ENCODE measurements at places on chromosomes 1 and 21.
A peak's percentile ranks its signal among the peaks of the same experiment; 100 is the strongest.

GRCh38 chr21:37982496-37983318, 66.5 kb upstream of the KCNJ6 start:
- DNase-seq: no peak

- no peak for DNase-seq
Observed at GRCh38 chr1:215793180-215793579, 226.1 kb downstream of the KCTD3 start.

- DNase-seq: no peak
Observed at GRCh38 chr1:98322966-98323365, 338.6 kb upstream of the SNX7 start.

DNA sequence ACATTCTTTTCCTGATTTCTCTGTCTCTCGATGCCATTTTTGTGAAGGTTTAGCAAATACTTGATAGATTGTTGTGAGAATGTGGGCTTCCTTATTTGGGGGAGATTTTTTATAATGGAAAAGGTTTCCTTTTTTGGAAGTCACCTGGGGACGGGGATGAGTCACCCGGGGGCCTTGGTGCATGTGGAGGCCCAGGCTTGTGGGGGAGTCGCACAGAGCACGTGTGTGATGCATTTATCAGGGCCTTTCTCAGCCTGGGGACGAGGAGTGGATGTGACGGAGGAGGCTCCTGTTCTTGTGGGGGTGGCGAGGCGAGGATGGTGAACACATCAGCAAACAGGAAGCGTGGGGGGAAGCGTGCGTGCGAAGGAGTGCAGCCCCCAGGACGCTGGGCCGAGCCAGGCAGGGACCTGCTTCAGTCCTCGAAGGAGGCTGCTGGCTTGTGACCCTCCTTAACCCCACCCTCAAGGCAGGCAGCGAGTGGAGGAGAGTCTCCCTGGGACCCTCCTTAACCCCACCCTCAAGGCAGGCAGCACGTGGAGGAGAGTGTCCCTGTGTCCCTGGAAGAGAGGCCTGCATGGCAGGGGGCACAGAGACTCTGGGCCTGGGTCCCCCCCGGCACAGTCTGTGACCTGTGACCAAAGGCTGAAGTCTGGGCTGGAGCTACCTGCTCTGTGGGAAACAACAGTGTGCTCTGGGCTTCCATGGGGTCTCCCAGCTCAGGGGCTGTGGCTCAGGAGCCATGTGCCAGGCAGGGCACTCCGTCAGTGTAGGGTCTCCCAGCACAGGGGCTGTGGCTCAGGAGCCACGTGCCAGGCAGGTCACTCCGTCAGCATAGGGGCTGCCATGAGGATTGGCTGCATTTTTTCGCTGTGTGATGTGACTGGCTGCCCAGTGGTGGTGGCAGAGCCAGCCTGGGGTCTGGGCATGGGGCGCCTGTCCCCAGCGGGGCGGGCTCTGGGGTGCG, 57.2 kb downstream of the AGPAT3 start:
- DNase-seq: no peak

DNA sequence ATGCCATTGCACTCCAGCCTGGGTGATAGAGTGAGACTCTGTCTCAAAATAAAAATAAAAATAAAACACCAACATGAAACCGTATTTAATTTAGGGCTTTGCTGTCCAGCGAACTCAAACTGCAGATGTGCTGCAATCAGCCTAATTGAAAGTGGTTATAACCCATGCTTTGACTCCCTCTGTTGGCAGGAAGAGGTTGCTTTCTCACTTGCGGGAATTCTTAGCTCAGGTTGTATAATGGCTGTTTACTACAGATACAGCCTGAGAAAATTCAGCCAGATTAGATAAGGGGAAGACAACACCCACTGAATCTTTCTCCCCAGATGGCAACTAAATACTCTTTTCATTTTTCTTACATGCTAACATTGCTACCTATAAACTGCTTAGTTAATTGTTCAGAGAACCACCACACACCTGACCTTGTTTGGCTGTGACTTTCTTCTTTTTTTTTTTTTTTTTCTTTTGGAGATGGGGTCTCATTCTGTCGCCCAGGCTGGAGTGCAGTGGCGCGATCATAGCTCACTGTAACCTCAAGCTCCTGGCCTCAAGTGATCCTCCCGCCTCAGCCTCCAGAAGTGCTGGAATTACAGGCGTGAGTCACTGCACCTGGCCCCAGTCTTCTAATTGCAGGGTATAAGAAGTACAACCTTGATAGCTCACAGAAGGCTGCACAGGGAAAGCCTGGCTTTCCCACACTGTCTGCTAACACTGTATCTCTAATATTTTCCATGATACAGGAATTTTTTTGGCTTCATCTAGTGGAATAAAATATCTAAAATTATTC, 34.6 kb downstream of the DNTTIP2 start:
- DNase-seq: no peak

DNA sequence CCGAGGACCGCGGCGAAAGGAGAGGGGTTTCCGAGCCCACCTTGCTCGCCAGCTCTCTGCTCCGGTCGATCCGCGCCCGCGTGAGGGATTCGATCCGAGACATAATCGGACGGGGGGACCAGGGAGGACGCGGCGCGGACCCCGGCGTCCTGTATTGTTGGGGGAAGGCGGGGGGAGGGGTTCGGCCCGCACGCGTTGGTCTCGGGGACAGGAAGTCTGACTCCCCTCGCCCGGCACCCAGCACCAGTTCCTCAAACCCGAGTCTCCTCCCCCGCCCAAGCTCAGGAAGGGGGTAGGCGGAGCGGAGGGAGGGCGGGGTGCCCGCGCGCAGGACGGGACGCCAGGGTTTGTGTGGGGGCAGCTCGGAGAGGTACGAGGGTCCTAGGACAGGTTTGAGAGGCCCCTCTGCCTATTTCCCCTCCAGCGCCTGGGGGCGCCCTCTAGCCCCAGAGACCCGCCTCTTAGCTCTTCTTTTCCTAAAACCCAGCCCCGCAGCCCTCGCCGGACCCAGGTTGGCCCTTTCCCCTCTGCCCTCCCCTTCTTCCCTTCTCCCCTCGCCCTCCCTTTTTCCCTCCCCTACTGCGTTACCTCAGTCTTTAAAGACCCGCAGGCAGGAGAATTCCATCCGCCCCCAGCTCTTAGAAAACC, at the start of gene ARHGEF2:
ARHGEF2 (minus strand) TSS at position 223 of the 648 bp plus-strand sequence; CDS start at position 103, 120 bp downstream.
- DNase-seq: peak; percentile 85

DNA sequence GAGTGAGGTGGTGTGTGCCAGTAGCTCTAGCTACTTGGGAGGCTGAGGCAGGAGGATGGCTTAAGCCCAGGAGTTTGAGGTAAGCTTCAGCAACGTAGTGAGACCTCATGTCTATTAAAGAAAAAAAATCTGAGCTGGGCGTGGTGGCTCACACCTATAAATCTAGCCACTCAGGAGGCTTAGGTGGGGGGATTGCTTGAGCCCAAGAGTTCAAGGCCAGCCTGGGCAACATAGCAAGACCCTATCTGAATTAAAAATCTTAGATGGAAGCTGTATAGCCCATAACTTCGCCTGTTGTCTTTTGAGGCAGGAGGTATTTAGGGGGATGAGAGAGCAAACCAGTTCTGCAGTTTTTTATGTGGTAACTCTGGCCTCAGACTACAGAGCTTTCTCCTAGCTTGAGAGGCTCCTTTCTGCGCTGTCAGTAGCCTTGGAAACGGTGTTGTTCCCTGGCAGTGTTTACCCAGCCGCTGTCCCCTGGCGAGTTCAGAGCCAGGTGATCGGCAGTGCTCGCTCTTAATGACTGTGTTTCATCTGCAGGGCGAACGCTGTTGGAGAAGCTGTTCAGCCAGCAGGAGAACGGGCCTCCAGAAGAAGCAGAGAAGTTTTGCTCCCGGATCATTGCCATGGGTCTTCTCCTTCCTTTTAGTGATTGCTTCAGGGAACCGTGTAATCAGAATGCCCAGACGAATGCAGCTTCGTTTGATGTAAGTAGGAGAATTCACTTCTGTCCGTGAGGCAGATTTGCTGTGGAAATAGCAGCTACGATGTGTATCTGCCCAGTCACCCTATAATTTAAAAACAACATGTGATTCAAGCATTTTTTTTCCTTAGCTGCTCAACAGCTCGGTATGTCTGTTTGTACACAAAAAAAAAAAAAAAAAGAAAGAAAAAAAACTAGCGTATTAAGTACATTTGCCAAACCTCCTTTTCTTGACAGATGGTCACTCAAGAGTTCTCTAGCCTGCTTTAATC, 31.2 kb downstream of the FMN2 start:
- DNase-seq: no peak

- no peak for DNase-seq
Observed at GRCh38 chr1:204684206-204684570, 1.4 kb downstream of the LRRN2 start.

DNA sequence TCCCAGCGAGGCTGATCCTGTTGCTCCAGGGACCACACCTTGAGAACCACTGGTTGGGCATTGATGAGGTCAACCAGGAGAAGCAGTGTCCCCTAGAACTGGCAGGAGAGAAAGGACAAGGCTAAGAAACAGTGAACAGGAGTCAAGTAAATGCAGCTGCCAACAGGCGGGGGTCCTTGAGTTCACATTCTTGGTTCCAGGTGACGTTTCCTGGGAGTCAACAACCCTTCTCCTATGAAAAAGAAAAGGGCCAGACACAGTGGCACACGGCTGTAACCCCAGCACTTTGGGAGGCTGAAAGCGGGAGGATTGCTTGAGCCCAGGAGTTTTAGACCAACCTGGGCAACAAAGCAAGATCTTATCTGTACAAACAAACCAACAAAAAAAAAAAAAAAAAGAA, 98.3 kb downstream of the KAZN start:
- no peak for DNase-seq

- no peak for DNase-seq
Observed at GRCh38 chr1:25959611-25960010, 38.3 kb downstream of the PAFAH2 start.

DNA sequence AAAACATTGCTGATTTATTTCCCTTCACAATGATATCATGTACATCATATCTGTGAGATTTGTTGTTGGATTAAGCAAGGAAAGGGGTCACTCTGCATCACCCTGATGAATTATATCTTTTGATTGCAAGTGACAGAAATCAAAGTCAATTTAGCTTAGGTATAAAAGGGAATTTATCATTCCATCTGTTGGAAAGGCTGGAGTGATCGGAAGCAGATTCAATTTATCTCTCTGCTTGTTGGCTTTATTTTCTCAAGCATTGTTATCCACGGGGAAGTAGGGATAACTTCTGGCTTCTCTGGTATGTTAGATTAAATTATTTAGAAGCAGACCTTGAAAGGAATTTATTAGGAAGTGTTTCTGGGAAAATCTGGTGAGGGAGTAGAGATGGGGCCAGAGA, 226.6 kb downstream of the PTGER3 start:
- DNase-seq: no peak

DNA sequence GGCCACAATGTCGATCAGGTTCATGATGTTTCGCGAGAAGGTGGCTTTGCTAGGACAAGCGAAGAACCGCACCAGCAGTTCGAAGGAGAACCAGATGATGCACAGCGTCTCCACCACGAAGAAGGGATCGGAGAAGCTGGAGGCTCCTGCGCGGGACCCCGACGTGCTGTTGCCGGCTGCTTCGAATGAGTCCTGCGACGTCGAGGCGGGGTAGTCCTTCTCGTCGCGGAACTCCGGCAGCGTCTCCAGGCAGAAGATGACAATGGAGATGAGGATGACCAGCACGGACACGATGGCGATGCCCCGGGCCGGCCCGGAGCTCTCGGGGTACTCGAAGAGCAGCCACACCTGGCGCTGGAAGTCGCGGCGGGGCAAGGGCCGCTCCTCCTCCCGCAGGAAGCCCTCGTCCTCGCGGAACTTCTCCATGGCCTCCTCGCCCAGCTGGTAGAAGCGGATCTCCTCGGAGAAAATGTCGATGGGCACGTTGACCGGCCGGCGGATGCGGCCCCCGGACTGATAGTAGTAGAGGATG, 869 bp downstream of the KCNA3 start:
- no peak for DNase-seq

DNA sequence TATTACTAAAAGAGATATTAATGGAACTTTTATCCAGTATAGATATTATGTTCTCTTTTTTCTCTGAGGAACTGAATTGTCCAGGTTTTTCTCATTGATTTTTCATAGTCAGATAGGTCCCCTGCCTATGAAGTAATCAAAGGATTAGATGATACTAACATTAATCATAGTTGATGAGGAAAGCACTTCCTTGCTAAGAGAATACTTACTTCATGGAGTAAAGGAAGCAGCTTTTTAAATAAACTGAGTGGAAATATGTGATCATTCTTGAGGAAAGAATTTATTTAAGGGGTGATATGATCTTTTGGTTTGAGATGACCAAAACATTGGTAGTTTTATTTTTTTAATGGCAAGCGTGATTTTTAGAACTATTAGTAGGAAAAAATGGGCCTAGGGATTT, 58.9 kb downstream of the SWT1 start:
- DNase-seq: no peak

GRCh38 chr1:9014475-9015375, 11.5 kb downstream of the SLC2A7 start:
- DNase-seq: no peak

DNA sequence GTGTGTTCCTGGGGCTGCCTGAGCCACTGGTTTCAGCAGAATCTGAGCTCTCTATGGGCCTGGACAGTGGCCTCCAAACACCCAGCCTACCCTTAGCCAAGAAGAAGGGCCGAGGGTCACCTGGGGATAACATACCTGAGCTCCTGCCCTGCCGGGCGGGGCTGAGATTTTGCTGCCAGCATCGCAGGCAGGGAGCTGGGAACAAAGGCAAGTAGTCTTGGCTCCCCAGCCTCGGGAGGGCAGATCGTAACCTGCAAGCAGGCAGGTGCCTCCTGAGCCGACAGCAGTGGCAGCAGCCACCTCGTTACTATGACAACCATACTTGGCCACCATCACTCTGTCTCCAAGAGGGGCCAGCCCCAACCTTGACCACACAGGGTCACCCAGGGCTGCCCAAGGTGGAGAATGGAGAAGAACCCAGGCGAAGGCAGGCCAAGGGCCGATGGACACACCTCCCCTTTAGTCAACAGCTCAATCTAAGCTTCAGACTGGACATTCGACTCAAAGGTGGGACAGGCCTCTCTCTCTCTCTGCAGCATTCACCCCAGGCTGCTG, 54.6 kb downstream of the TOMM20 start:
- DNase-seq: no peak

- no peak for DNase-seq
Observed at GRCh38 chr1:211009944-211010343, 124.0 kb downstream of the KCNH1 start.

DNA sequence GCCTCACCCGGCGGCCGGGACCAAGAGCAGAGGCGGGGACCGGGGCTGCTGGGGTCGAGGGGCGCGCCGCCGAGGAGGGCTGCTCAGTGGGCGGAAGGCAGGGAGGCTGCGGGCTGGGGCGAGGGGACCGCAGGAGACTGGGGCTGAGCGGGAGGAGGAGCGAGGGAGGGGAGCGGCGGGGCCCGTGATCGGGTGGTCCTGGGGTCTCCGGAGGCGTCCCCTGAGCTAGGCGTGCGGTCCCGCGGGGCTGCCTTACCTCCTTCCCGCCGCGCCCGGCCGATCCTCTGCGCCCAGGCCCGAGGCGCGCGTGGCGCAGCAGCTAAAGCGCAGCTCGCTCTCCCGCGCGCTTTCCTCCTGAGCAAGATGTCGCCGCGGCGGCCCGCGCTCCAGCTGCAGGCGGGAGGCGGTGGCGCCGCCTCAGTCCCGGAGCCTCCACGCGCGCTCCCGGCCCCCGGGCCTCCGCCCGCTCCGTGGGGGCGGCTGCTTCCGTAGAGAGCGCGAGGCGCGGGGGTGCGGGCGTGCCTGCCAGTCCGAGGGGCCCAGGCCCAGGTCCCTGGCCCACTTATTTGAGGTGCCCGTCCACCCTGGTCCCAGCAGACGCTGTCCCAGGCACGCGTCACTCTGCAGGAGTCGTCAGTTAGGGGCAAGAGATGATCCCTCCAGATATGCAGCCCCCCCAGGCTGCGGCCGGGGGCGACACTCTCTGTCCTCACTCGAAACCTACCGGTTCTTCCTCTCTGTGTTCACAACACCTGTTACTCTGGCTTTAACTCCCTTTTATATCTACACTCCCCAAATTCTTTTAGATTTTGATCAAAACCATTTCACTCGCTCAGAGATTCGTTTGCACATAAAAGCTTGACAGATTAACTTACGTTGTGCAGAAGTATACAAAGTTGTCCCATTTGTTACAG, at the start of gene CCSAP:
CCSAP (minus strand) TSS at position 392 of the 914 bp plus-strand sequence. CDS start 582 bp downstream, outside the sequence.
- DNase-seq: no peak

Measured in iPS DF 19.7 (cell line).